GM23248 (cell line): ENCODE measurements at places on chromosomes 16 and 17. TPM values are rescaled to one million over a fixed set of nuclear protein-coding genes. Genes with fewer than 3 reads are reported as not detected.

Gene MMP15
- 1.4 and 1.6 TPM in 2 replicates for total RNA-seq

GRCh38 chr16:30511509-30511908 is 14.9 kb downstream of the ZNF768 start:
- no peak for DNase-seq

- DNase-seq: peak; percentile 65
Observed at GRCh38 chr16:11297492-11298142, 16.5 kb upstream of the PRM1 start.

Gene DCUN1D3
- total RNA-seq: 34.4 and 35.2 TPM in 2 replicates
